ENCODE measurements at places on chromosomes 7 and 10.

DNA sequence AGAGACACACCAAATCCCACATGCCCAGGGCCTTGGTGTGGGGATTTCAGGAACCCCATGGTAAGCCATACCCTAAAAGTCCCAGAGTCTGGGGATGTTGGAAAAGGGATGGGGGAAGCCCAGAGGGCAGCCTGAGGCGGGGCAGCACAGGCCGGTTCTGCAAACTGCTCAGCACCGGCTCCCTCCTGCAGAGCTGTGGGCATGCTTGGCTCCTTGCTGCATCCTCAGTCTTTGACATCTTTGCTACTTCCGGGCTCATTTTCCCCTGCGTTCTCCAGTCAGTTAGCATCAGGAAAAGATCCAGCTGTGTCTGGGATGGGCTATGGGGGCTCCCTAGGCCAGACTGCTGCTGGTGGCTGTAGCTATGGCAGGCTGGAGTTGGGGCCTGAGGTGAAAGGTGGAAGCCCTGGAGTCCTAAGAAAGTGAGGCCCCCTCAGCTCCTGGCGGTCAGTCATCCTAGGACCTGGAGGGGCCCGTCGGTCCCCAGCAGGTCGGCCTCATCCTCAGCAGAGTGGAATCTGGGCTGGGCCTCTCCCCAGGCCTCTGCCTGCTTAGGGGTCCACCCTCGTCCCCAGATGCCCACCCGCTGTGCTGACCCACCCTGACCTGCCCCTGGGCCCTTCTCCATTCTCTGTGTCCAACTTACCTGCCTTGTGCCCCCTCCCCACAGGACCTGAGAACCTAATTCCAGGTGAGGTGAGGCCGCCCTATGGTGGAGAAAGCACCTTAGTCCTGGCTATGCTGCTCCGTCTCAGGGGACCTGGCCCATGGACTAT is 9.3 kb downstream of the TBATA start:
- no peak for DNase-seq

- DNase-seq, result no peak
Observed at GRCh38 chr10:80411681-80412220, 3.4 kb downstream of the PRXL2A start.

GRCh38 chr7:70032649-70033048 is 434.4 kb downstream of the AUTS2 start:
- DNase-seq, result no peak

GRCh38 chr7:106768324-106768751 is 96.7 kb upstream of the PIK3CG start:
- peak; percentile 12 for DNase-seq

DNA sequence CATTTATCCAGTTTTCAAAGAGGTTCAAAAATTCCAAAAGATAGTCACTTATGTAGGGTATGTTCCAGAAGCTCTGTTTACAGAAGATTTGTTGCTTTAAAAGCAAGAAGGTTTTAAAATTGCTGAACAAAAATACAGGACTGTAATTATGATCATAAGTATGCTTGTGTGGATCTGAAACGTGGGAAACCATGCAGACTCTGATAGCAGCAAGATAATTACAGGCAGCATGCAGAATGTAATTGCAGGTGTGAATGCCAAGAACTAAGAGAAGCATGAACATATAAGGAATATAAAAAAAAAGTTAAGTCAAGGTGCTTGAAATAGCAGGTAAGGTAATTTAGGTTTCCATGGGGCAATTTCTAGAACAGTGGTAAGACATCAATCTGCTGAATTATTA is 405.7 kb downstream of the ARL4A start:
- no peak for DNase-seq

DNA sequence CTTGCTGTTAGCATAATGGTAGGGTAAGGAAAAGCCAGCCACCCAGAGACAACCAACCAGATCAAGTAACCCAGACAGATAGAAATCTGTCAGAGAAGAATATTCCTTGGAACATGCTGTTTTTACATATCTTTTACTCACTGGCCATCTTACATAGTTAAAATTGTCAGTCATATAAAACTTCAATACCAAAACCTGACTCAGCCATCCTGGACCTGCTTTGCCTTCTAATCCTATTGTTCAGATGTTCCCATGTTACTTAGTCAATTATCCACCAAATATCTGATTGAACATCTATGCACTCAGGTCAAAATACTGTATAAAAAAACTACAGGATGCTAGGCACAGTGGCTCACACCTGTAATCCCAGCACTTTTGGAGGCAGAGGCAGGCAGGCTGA is 466.5 kb upstream of the NRP1 start:
- no peak for DNase-seq

GRCh38 chr7:92052684-92053083 is 81.6 kb downstream of the CYP51A1 start:
- DNase-seq, result no peak

DNA sequence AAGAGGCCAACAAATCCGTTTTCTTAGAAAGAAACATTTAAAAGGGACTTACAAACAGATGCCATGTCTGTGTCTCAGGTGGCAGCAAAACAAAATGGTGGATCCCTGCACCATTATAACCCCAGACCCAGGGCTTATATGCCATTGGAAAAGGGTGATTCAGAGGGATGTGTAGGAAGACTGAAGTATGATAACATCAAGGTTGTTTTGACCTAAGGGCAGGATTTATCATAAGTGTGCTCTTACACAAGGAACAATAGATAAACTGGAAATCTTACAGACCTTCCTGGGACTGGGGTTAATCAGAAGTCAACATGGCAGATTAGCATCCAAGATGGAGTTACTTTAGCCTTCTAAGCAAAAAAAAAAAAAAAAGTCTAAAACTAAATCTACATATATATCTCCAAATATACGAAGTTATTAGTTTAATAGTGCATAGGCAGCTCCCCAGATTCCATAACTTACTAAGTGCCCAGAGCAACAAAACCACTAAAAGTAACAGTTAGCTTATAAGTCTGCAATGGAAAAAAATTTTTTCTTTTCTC is 34.3 kb upstream of the WNT16 start:
- DNase-seq, result no peak

GRCh38 chr10:119029613-119030420 is at the start of gene NANOS1:
Gene NANOS1, plus strand, starts transcription at chr10:119029714. Its CDS starts 88 bp downstream, at chr10:119029802.
- no peak for DNase-seq

GRCh38 chr10:119055472-119055871 is 25.1 kb downstream of the EIF3A start:
- no peak for DNase-seq

DNA sequence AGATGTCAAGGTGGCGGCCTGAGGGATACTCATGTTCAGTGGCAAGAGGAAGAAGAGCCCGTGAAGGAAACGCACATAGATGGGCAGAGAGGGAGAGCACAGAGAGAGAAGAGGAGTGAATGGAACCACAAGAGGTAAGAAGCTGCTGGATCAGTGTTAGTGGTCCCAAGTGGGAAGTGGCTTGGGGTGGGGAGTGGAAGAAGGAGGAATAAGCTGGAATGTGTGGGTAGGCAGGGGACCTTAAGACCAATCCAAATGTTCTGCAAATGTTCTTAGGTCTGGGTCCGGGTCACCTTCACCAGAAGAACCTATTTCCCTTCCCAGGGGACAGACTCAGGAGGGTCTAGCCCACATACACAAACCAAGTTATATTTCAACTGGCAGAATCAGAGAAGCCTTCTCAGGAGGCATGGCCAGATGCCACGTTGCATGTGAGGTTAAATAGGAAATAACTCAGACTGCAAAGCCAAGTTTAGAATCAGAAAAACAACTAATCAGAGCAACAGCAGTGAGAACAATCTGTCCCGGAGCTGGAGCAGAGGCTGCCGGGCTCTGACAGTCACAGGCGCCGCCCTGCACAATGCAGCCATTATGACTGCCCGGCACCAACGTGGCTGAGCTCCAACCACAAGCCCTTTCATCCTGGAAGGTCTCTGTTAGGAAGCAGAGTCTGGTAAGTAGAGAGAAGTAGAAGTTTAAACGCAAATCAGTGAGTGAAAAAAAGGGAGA is 78.6 kb upstream of the ARMC3 start:
- DNase-seq, result no peak

GRCh38 chr10:110368556-110368955 is 63.8 kb upstream of the SMNDC1 start:
- no peak for DNase-seq
